ENCODE measurements at places on chromosomes 4 and X. TPM values are rescaled to one million over a fixed set of nuclear protein-coding genes. Genes with fewer than 3 reads are reported as not detected.

DNA sequence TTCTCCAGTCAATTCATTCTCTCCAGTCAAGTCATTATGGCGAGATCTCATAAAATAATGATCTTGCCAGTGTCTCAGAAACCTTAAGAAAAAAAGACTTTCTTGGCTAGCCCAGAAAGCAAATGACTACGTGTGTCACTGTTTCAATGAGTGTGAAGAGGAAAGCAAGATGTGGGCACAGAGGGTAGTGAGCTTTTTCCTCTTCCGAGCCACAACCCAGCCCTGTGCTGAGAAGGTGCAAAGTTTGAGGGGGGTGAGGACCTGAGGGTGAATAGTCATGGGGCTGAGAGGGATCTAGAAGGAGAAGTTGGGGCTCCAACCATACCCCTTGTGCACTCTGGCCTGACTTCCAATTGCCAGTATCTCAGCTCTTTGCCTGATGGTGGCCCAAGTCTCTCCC lies 85.6 kb upstream of the EGFL6 start:
- no peak for DNase-seq

- DNase-seq, result no peak
These were observed 999.1 kb downstream of the STPG2 start for GRCh38 chr4:97144199-97144598.

The TRIM60 gene
- not detected for total RNA-seq

DNA sequence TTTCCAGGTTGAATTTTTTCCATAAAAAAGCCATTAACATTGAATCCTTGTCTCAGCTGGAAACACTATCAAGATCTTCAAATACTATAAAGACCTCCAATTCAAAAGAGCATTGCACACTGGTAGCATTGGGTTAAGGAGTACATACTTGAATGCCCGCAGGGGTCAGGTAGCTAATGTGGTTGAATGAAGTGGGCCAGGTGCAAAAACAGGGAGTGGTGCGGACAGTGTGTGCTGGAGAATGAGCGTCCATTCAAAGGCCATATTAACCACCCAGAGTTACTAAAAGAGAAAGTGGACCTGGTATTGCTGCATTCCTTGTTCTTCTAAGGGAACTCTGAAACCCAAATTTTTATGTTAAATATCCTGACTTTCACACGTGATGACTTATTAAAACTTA lies 91.6 kb downstream of the NYX start:
- no peak for DNase-seq

- no peak for DNase-seq
These were observed 63.2 kb upstream of the PBDC1 start for GRCh38 chrX:76109654-76110053.

The ARR3 gene
- not detected for total RNA-seq

The DCAF4L1 gene
- total RNA-seq, result under 0.01 TPM

- no peak for DNase-seq
These were observed 32.4 kb upstream of the FHIP1A start for GRCh38 chr4:151376540-151376939.

The PPP1R2C gene
- total RNA-seq, result not detected

DNA sequence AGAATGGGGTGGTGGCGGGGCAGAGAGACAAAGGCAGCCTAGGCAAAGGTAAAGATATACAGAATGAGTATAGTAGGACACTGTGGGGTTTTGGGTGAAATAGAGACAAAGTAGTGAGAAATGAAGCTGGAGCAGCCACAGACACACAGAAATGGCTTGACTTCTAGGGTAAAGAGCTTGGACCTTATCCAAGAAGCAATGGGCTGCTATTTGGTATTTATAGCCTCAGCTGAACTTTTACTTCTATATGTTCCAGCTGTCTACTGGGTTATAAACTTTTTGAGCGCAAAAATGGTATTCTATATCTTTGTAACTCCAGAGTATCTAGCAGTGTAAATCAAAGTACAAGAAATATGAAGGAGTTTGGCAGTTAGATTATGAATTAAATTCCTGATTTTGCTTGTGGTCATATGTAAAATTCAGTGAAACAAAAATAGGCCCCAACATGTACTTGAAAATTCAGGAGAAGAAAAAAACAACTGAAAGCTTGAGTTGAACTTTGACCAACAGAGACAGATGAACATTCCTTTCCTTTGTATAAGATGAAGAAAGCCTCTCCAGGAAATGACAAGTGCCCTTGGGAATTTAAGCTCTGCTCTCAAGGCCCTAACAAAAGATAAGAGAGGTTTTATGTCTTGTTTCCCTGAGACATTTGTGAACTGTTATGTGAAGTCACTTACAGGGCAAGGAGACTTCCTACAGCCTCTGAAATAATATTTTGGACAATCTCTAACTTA lies 354.1 kb downstream of the CHIC1 start:
- peak; percentile 91 for DNase-seq

DNA sequence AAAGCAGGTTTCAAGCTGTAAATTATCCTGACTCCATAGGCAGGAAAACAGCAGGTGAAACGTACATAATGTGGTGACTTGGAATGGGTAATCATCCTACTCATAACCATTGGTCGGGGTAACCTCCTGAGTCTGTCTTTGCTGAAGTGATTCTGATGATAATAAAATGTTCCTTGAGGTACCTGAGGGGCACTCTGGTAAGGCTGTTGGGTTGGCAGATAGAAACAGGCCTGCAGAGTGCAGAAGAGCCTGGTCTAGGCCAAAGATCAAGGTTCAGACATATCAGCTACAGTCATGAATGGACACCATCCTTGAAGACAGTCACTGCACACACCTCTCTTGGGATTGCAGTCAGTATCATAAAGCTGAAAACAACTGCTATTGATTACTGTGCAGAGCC lies 174.7 kb upstream of the RPL34 start:
- no peak for DNase-seq

The CXCL13 gene
- total RNA-seq, result not detected

- peak; percentile 8 for DNase-seq
These were observed 178.6 kb downstream of the ADAMTS3 start for GRCh38 chr4:72390409-72390808.

DNA sequence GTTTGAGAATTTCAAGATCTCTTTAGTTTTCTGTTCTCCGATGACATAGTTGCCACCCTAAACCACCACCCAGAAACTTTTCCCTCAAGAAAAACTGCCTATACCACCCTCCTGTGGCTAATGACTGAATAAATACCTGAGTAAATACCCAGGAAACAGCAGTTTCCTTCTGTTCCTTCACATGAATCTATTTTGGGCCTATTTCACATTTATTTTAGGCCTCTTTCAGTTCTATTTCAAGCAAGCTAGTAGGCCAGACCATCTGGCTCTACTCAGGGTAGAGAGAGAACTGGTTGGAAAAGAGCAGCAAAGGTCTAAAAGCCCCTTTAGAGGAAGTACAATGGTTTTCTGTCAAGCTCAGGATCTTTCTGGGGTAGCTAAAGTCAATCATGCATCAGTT lies 23.4 kb downstream of the ARHGEF9 start:
- no peak for DNase-seq

DNA sequence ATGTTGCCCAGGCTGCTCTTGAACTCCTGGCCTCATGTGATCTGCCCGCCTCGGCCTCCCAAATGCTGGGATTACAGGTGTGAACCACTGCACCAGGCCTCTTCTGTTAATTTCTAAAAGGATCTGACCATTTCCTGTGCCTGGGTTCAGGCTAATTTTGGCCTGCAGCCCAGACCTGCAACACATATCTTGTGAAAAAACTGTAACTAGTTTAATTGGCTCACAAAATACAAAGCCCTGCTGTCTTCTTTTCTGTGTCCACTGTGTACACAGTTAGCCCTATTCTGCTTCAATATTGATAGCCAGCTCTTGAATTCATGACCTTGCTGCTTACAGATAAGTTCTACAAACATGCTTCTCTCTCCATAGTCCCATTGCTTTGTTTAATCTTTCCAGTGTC lies 753.5 kb downstream of the PDHA2 start:
- no peak for DNase-seq

GRCh38 chr4:156609421-156609820 lies 362.2 kb downstream of the PDGFC start:
- no peak for DNase-seq

The CENPE gene
- 43.9 TPM for total RNA-seq

Measured in LHCN-M2 (cell line).